ENCODE measurements at places on chromosomes 3 and 15.

DNA sequence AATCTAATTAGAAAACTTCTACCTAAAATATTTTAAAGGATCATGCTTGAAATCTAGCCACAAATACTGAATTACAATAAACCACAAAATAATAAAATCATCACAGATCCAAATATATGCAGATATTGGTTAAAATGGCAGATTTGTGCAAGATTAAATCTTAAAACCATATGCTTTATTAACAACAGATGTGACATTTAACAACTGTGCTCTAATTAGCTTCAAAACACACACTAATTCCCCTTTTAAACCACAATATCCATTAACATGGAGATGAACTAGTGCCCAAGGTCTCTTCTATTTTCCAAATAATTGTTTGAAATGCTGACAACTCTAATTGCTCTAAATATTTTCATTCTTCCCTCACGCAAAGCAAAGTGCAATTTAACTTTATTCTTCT, 1530.3 kb downstream of the SI start:
- no peak for DNase-seq

GRCh38 chr3:171649267-171649666, 161.0 kb downstream of the PLD1 start:
- DNase-seq = no peak

DNA sequence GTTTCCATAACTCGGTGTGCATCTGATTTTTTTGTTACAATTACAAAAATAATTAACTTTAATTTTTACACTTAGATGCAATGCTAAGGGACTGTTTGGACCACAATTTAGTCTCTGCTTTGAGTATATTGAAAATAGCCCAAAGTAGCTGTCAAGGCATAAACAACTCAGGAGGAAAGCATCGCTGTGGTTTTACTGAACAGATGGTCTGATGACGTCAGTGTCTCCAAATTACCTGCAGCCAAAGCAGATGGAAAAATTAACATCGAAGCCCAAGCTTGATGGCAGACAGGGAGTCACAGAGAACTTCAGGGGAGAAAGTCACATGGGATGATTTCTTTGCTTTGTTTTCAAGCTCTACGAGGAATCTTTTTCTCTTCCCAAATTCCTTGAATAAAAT, 83.1 kb upstream of the PLCL2 start:
- no peak for DNase-seq

DNA sequence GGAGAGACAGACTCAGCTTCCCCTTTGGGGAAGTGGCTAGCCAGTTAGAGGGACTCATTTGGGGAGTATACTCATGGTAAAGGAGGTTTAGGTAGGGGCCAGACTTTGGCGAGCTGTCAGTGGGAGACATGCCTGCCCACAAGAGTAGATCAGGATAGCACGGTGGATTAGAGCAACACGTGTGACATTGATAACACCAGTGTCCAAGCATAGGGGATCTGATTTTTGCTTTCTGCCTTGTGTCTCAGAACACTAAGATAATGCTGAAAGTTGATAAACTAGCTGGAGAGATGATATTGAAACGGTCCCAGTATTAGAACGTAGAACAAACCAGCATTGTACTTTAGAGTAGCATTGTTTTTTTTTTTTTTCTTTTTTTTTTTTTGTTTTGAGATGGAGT, 25.9 kb downstream of the MAP6D1 start:
- DNase-seq = no peak

DNA sequence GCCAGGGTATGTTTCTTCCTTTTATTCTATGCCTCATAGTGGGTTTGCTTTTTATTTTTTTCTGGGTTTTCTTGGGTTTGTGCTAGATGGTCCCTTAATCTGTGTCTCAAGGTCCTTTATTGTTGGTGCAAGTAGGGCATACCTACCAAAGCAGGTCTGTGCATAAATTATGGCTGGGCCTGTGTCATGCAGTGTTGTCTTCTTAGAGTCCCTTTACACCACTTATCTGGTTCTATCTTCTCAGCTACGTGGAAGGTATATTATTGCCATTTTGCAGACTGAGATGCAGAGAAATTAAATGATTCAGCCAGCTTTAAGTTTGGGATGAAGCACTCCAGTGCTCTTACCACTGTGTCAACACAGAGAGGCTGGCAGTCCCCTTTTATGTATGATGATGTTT, 293.5 kb upstream of the SOX2 start:
- no peak for DNase-seq

DNA sequence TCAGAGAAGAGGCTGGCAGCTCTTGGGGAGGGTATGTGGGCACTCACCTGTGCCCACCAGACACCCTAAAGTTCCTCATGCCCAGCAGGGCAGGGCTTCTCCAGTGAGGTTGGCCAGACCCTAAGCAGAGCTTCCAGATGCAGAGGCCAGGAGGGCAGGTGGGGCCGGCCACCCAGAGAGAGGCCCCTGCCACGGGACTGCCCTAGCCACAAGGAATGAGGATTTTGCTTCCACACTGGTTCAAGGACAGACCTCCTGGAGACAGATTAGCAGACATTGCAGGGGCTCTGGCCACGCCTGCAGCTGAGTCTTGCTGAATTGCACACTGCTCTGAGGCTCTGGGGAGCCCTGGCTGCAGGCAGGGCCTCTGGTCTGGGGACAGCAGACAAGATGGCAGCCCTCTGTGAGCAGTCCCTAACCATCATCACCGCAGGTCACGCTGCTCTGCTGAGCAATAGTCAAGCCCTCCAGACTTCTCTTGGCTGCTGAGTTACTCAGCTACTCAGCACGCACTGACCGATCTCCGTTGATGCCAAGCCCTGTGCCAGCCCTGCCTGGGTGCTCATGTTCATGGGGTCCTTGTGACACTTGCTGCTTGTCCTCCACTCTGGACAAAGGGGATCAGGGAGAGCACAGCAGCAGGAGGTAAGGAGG, 117.4 kb upstream of the ABHD17C start:
- DNase-seq = no peak

DNA sequence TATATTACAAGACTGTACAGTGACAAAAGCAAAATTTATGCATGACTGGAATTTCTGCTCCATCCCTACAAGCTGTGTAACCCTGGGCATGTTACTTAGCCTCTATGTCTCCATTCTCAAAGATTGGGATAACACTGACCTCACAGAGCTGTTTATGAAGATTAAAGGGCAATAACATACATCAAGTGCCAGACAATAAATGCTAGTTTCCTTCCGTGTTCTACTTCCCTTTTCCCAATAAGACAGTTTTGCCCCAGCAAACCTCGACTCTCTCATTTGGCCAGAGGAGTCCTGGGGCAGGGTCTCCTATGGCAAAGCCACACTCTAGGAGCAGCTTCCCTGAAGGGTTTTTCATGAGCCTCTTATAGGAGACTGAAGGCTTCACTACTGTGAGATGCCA, 7.5 kb downstream of the HEXA start:
- no peak for DNase-seq

GRCh38 chr3:59486520-59486919, 436.7 kb upstream of the CFAP20DC start:
- no peak for DNase-seq

GRCh38 chr15:60077581-60078359, 73.7 kb downstream of the FOXB1 start:
- no peak for DNase-seq

DNA sequence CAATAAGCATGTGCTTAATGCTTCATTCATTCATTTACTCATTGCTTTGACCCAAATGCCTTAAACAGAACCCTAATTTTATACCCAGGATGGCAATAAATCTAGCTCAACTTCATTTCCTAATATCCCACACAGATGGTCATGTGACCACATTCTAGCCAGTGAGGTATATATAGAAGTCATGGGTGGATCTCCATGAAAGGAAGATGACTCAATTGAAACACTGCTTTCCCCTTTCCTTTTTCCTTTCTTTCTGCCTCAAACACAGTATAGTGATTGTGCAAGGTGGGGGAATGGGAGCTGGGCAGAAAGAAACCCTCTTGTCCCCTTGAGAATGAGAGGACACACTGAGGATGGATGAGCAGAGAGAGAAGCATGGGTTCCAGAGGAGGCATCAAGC, 183.5 kb upstream of the PRICKLE2 start:
- DNase-seq = no peak

DNA sequence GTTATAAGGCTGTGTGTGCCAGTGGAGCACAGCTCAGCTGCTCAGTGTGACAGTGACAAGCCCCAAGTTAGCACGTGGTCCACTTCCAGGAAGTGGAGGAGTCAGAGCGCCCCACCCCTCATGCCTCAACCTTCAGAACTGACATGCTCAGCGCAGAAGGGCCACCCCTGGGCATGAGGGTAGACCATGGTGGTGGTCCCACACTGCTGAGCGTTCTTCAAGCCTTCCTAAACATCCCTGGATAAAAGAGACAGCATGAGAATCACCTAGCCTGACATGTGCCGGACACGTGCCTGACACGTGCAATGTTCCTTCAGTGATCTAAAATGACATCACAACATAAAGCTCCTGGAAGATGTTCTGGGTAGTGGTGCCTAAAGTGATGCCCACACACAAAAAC, 16.8 kb downstream of the ATP10A start:
- DNase-seq = no peak

GRCh38 chr3:106643684-106644161, 733.5 kb upstream of the CCDC54 start:
- no peak for DNase-seq

DNA sequence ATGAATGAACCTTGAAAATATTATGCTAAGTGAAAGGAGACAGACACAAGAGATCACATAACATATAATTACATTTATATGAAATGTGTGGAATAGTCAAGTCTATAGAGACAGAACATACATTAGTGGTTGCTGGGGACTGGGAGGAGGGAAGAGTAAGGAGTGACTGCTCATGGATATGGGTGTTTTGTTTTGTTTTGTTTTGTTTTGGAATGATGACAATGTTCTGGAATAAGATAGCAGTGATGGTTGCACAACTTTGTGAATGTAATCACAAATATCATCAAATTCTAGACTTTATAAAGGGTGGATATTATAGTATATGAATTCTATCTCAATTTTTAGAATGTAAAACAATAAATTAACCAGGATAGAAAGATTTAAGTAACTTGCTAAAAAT, 57.4 kb upstream of the PHLDB2 start:
- DNase-seq = no peak

DNA sequence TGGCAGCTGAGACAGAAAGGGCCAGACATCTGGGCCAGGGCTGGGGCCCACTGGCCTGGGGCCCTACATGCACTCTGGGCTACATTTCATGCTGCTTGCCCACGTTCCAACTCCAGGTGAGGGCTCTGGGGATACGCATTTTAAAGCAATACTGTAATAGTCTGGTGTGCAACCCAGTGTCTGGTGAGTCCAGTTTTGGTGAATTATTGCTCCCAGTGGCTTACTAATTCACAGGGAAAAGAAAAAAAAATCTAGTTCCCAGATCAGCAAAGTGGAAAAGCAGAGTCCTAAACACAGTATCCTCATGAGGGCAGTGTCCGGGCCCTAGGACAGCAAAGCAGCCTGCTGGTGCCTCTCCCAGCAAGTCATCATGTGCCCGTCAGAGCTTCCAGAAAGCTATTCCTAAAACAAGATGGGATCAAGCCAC, 82.4 kb downstream of the CCNL1 start:
- DNase-seq = no peak

DNA sequence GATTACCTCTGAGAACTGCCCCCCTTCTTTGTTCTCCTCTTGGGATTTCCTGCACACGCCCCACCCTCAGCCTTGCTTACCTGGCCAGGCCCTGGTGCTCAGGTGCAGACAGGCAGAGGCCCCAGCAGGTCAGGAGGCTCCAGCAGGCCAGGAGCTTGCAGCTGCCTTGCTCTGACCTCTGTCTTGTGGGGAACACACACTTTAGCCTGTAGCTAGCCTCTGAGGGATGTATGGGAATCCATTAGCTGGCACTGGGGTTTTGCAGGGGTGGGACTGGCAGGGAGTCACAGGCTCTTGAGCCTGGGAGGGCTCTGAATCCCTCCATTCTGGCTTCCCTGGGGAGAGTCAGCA, 2.7 kb downstream of the SMAD6 start:
- DNase-seq = no peak

- DNase-seq = no peak
These were observed 174.5 kb upstream of the TMC3 start for GRCh38 chr15:81548365-81549130.

DNA sequence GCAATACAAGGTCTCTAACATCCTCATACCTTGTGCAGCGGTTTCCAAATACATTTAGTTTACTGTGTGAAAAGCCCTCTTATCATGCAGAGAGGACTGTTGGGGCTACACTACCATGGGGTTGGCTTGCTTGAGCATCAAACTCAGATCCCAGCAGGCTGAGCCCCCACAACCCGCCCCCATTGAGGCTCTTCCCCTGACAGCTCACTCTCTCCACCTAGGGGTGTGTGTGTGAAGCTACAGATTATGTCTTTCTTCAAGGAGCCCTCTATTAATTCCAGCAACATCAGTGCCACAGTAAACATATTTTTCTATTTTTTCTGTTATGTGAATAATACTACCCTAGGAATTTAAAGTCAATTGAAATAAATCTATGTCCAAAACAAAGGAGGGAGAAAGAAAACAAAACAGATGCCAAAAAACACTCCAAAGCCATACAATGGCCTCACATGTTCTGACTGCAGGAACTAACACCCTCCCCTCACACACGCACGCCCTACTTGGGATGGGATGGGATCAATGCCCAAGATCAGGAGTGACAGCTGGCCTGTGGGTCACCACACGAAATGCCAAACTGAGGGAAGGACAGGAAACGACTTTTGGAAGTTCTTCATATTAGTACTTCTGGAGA, 14.7 kb downstream of the TM4SF4 start:
- DNase-seq = peak; percentile 54

GRCh38 chr3:72797773-72798543, 50.3 kb downstream of the SHQ1 start:
- no peak for DNase-seq

DNA sequence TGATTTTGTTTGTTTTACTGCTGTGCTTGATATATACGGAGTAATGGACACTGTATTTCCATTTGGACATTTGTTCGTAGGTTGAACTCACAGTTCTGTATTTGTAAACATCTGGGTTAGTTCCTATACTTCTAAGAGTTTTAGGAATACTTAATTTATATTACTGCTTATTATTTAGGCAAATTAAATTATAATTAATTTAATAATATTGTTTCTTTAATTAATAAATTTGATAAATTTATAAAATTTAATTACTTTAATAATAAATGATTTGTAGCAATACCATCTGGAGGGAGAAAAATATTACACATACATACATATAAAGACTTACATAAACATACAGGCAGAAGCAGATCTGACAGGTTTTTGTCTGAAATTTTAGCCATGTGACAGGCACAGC, 14.5 kb upstream of the B4GALT4 start:
- DNase-seq = no peak

- DNase-seq = no peak
These were observed 31.3 kb downstream of the FBXO45 start for GRCh38 chr3:196599734-196600128.

GRCh38 chr15:39157882-39158281, 423.0 kb upstream of the THBS1 start:
- no peak for DNase-seq

- no peak for DNase-seq
These were observed 20.7 kb upstream of the CAV3 start for GRCh38 chr3:8712908-8713255.

- no peak for DNase-seq
These were observed 471.2 kb upstream of the TGFBR2 start for GRCh38 chr3:30135190-30135589.

DNA sequence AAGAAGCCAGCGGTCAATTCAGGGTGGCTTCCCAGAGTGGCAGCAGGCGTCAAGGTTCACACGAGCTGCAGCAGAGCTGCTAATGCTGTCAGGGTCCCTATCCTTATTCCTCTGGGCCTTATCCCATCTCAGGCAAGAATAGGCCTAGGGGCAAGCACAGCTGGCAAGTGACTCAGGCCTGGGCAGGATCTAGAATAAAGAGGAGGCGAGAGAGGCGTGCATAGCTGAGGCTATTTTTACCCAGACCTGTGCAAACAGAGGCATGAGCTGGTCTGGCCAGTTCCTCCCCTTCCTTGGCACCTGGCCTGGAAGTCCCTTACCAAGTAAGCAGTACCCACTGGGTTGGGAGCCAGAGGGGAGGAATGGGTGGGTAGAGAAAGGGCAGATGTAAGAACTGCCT, 12.2 kb upstream of the VIPR1 start:
- no peak for DNase-seq
